ENCODE measurements at places on chromosomes 4 and X.

GRCh38 chr4:32251126-32251525 is 1531.0 kb downstream of the PCDH7 start:
- no peak for DNase-seq

- no peak for DNase-seq
These were observed 6.3 kb upstream of the HSPA4L start for GRCh38 chr4:127775843-127776242.

DNA sequence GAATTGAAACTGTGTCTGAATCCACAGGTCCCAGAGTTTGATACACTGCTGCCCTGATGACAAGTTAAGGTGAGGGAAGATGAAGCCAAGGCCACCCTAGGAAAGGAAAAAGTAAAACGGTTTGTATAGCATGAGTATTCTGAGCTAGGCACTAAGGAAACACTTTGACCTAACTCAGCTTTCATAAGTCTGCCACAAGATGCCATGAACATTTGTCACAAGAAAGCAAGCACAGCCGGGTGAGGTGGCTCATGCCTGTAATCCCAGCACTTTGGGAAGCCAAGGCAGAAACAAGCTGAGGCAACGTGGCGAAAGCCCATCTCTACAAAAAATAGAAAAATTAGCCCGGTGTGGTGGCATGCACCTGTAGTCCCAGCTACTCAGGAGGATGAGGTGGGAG is 34.2 kb downstream of the ELOVL6 start:
- no peak for DNase-seq

GRCh38 chrX:71998836-71999509 is 88.3 kb downstream of the NHSL2 start:
- DNase-seq: peak; percentile 53

GRCh38 chr4:138035781-138036258 is 206.3 kb downstream of the SLC7A11 start:
- no peak for DNase-seq

GRCh38 chr4:139454111-139455045 is at the start of gene RAB33B:
TSS of gene RAB33B (plus strand) at chr4:139454121. CDS start at chr4:139454196, 75 bp downstream.
- DNase-seq: no peak

- no peak for DNase-seq
These were observed 1020.5 kb upstream of the AGA start for GRCh38 chr4:178462710-178463109.

- no peak for DNase-seq
These were observed 695.1 kb upstream of the GALNTL6 start for GRCh38 chr4:171118091-171118490.

DNA sequence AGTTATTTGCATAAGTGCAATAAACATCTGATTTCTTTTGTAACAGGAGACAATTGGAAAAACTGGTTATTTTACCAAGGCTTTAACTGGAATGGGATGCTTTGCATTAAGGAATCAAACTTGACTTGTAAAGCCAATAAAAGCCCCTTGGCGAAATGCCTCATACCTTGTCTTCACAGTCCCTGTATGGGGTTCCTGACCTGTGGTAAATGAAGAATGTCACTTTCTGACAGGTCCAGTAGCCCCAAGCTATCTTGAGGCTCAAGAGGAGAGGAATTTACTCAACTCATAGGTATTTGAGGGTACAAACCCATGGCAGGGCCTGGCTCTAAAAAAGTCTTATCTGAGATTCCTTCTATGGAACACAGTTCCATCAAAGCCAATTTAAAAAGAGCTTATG is 78.0 kb downstream of the ACOX3 start:
- no peak for DNase-seq

DNA sequence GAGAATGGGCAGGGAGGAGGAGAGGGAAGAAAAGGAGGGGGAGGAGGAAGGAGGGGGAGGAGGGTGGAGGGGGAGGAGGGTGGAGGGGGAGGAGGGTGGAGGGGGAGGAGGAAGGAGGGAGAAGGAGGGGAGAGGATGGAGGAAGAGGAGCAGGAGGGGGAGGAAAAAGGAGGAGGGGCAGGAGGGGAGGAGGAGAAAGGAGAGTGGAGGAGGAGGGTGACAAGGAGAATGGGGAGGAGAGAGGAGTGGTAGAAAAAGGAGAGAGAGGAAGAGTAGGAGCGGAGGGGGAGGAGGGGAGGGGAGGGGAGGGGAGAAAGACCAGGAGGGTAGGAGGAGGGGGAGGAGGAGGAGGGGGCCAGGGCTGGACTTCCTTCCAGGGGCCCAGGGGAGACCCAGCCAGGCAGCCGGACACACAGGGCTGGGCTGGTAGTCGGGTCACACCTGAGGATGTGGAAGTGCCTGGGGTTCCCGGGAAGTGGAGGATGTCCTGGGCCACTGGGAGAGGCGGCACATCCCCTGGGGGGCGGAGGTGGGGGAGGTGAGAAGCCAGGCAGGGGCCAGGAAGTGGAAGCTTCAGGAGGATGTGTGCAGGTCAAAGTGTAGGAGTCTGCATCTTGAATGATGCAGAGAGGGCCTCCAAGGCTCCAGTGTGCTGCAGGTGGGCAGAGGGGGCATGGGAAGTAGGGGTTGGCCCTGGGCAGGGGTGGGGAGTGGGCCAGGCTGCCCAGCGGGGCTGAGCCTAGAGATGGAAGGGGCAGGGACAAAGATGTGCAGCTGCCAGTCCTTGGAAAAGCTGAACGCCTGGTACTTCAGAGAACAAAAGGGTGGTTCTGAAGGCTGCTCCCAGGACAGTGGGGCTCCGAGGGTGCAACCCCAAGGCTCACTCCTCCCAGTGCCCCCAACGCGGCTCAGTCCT is 18.8 kb downstream of the IL3RA start:
- no peak for DNase-seq

DNA sequence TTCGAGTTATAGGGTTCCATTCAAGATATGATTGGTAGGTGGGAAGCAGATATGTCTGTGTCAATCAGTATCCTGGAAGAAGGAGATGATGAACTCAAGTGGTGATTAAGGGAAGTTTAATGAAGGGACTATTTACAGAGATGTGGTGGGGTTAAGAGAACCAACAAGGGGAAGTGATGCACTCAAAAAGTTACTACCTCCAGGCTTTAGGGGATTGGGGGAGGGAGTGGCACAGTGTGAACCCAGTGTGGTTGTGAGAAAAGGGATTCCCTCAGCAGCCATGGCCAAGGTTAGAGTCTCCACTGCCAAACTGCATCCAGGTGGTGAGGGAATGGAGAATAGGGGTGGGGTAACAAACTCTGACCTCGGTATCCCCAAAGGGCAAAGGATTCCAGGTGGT is 27.9 kb downstream of the PKD2 start:
- DNase-seq: no peak

- no peak for DNase-seq
These were observed 63.4 kb downstream of the PSAPL1 start for GRCh38 chr4:7371210-7371941.

GRCh38 chr4:47315346-47315745 is 148.2 kb downstream of the COMMD8 start:
- DNase-seq: no peak

- DNase-seq: no peak
These were observed 1.3 kb upstream of the CITED1 start for GRCh38 chrX:72306851-72307645.

DNA sequence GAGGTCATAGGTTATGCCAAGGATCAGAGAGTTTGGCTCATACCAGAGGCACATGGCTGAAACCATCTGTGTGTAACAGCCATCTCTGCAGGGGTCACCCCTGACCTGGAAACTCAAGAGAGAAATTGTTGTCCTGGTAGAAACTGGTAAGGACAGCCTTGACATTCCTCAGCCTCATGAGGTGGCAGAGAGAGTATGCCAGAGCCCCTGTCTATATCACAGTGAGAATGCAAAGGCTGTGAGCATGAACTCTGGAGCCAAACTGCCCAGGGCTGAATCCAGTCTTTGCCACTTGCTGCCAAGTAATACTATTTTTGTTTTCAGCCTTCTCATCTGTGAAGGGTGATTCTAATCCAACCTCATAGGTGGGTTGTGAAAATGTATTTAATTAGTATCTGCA is 37.1 kb upstream of the CCDC149 start:
- no peak for DNase-seq

DNA sequence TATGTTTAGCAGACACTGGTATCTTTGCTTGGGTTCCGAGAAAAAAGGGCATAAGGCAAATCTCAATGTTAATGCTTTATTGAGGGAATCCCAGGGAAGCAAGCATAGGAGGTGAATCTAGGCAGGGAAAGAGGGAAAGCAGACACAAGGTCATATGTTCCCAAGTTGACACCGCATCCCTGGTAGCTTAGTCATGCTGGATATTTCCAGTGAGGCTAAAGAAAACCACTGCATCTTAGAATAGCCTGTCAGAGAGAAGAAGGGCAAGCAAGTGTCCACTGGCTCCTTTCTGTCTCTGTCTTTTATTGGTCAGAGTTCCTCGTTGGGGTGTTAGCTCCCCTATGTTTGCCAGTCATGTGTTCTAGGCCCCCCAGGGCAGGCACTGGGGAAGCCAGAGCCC is 104.7 kb downstream of the NKX6-1 start:
- no peak for DNase-seq

- no peak for DNase-seq
These were observed 360.9 kb upstream of the ATOH1 start for GRCh38 chr4:93467484-93468155.

DNA sequence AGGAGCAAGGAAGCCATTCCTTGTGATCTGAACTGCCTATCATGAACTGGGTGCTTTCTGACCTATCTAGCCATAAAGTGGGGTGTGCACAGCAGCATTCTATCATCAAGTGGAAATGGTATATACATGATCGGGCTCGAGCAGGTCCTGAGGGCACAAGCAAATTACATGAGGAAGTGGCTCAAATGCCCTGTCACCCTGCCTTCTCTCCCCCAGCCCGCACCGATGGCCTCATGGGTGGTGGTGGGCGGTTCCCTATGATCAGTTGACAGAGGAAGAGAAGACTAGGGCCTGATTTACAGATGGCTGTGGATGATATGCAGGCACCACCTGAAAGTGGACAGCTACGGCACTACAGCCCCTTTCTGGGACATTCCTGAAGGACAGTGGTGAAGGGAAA is 46.3 kb upstream of the BCLAF3 start:
- DNase-seq: no peak

DNA sequence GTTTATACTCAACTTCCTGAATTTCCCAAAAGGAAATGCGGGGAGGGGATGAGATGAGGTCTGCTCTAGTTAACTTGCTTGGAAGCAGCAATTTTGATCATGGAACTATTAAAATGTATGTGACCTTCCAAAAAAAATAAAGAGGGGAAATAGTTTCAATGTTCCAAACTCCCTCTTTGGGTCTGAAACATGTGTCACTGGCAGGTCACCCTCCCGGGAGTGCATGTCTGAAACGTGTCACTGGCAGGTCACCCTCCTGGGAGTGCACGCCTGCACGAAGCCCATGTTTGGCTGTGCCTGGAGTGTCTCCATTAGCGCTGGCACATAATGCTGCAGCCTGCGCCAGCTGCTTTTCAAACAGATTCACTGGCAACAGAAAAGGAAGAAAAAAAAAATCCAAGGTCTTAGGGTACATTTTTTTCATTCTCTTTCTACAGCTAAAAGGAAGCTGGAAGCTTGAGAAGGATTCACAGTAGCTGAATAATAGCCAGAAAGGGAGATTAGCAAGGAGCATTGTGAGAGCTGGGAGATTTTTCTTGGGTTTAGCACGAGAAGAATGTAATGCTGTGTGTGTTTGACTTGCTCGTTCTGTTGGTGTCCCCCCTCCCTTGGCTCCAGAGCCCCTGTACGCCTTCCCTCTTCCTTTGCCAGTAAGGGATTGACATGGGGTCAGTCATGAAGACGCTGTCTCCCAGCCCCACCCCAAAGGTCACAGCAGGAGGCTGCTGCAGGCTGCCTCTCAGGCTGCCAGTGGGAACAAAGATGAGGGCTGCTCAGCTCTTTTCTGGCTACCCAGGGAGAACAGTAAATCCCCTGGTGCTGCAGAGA is 39.2 kb upstream of the TLR3 start:
- no peak for DNase-seq

GRCh38 chr4:113080624-113081023 is 31.2 kb downstream of the ANK2 start:
- no peak for DNase-seq

- DNase-seq: no peak
These were observed 801.2 kb downstream of the C4orf33 start for GRCh38 chr4:129897111-129897510.

DNA sequence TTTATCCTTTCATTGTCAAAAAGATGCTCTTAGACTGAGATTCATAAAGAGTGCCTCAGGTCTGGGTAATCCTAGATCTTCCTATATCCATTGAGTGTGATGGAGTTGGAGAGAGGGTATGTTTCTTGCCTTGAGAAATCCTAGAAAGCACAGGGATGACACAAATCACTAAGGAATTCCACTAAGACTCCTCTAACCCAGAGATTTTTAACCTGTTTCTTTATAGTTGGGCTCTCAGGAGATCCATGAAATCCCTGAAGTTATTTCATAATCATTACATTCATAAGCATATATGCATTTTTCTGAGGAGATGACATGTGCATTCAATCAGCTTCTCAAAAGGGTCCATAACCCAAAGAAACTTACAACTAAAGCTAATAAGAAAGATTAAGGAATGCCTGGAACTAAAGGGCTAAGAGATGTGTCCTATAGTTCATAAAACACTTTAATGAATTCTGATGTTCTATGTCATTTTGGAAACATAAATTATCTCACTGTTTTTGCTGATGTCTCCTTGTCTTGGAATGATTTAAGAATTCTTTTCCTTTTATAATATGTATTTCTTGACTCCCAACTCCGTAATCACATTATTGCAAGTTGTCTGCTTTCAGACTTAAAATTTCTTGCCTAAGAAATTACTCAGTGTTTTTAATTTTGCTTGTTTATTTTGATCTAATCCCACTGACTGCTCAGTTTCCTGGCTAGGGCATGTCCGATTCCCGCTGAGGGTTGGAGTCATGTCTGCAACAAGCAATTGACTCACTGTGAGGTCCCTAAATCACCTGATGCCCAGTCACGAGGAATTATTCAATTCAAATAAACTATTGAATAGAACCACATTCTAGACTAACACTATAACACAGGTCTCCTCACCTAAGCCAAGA is 2.8 kb upstream of the AMTN start:
- no peak for DNase-seq

DNA sequence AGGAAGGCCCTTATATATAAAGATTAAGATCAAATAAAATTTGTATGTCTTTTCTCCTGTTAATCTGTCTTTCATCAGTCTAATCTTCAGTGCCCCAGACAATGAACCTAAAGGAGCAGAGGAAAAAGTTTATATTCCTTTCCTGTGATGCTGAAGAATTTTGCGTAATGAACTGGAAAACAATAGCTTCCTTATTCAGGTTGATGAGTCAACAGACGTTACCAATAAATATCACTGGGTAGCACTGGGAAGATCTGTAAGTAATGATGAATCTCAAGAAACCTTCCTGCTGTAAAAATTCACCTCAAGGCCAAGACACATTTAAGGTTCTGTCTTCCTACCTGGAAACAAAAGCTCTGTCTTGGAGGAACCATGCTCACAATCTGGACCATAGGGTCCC is 25.5 kb downstream of the CDKN2AIP start:
- DNase-seq: no peak

- DNase-seq: no peak
These were observed 291 bp upstream of the NBDY start for GRCh38 chrX:56728752-56729151.

GRCh38 chr4:100907465-100908454 is 389.9 kb upstream of the EMCN start:
- no peak for DNase-seq

- DNase-seq: no peak
These were observed 486.5 kb downstream of the ARAP2 start for GRCh38 chr4:35757836-35758235.

- no peak for DNase-seq
These were observed 366.6 kb upstream of the GALNT7 start for GRCh38 chr4:172802032-172802431.

Data from stimulated activated effector memory CD8-positive, alpha-beta T cell treated with anti-CD3 and anti-CD28 coated beads, Interleukin-12 subunit alpha, Interleukin-12 subunit beta, amount 100 ng/mL, for 72 hours (primary cell).